Mucosa of descending colon (tissue), 3 donors: ENCODE measurements at places on chromosomes 7 and 10.

- DNase-seq = no peak
Measured at GRCh38 chr10:97090035-97090434, 95.7 kb downstream of the SLIT1 start.

DNA sequence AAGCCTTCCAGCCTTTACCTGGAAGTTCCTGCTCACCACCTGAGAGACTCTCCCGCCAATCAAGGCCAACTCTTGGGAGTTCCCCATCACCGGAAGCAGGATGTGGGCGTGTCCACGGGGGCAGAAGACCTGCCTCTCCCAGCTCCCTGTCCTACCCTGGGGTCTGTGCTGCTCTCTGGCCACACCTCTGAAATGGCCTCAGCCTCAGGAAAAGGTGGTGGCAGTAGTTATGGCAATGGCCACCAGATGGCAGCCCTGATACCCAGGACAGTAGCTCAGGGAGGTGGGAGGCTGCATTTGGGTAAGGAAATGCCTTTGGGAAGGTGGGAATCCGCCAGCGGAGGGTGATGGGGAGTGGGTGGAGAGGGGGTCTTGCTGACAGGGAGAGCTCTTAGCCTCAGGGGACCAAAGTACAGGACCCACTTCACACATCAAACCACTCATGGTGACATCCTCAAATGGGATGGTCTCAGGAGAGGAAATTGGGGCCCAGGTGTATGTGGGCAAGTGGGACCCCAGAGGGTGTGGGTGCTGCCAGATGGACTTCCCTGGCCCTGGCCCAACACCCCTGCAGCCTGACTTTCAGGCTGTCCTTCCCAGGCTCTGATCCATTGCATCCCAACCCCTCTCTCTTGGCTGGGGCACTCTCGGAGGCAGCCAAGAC lies 33.9 kb downstream of the KAZALD1 start:
- DNase-seq = peak; percentile 91

- DNase-seq = no peak
Measured at GRCh38 chr10:80741278-80741677, 203.6 kb downstream of the SH2D4B start.

DNA sequence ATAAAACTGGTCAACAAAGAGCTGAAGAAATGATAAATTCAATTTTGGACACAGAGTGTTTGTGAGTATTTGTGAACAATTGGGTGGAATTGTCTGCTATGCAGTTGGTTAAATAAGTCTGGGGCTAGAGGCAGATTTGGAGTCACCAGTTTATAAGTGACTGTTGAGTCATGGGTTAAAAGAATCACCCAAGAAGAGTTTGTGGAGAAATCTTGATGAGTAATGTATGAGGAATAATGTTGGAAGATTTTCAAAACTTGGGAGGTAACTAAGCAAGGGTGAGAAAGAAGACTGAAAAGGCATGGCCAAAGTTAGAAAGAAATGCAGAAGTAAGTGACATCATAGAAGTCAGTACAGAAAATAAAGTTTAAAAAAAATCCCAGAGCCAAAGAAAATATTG lies 750.7 kb downstream of the MAGI2 start:
- DNase-seq = no peak

- peak; percentile 7 for DNase-seq
Measured at GRCh38 chr7:84701524-84702306, 485.1 kb downstream of the SEMA3D start.

- DNase-seq = peak; percentile 55
Measured at GRCh38 chr10:94320285-94320914, 42.3 kb downstream of the NOC3L start.

DNA sequence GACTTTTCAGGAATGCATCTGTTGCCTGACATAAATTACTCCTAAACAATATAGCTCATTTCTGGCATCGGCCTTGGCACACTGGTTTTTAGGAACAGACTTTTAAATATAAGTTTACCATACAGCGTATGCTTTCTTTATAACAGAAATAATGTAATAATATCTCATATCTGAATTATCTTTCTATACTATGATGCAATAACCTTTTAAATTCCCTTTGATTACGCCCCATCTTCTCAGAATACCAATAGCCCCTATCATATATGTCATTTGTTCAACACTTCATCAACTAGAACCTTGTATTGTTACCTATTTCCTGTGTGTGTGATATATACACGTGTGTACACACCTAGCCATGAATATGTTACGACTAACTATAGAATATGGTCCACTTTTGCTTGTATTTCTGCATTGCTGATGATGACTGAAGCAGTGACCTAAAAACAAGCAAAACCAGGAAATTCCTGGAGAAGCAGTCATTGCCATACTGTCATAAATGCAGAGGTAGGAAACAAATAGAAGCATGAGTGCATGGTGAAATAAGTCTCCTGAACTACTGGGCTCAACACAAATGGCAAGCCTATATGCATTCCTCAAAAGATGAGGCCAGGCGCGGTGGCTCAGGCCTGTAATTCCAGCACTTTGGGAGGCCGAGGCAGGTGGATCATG lies 618.4 kb upstream of the NRP1 start:
- DNase-seq = no peak

GRCh38 chr10:122849090-122849489 lies 3.4 kb upstream of the CUZD1 start:
- DNase-seq = no peak

- DNase-seq = no peak
Measured at GRCh38 chr7:158816271-158816670, 13.0 kb downstream of the ESYT2 start.

GRCh38 chr7:18558503-18558902 lies 63.0 kb downstream of the HDAC9 start:
- DNase-seq = no peak

DNA sequence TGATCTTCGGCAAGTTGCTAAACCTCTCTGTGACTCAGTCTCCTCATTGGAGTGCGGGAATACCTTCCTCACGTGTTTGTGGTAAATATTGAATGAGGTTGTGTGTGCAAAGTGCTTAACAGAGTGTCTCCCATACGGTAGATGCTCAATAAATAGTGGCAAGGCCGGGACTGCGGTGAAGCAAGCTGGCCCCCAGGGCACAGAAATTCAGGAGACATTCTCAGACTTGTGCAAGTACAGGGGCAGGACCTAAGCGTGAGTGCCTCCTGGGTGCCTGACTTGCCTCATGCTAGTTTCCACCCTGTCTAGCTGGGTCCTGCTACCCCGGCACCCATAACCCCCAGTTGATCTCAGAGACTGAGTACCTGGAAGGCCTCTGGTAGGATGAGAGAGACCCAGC lies 97.8 kb downstream of the CDH23 start:
- DNase-seq = no peak
